ENCODE measurements at places on chromosomes 7 and 10.

DNA sequence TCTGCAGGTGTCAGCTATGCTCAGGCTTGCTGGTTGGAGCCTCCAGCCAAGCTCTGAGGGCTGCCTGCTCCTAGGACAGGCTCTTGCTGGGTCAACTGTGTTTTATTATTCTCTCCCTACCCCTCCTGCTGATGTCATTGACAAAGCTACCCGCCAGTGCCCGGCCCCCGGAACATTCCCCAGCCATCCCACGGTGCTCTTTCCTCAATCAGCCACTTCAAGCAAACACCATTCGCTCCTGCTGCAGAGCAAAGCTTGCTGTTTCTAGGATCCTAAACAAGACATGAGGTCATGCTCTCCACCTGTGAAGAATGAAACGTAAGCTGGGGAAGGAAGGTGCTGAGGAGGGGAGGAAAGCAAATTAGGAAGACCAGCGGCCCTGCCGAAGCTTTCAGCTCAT, 2.1 kb upstream of the C10orf71 start:
- DNase-seq, result no peak

GRCh38 chr10:66472156-66472555, 453.7 kb upstream of the LRRTM3 start:
- no peak for DNase-seq

DNA sequence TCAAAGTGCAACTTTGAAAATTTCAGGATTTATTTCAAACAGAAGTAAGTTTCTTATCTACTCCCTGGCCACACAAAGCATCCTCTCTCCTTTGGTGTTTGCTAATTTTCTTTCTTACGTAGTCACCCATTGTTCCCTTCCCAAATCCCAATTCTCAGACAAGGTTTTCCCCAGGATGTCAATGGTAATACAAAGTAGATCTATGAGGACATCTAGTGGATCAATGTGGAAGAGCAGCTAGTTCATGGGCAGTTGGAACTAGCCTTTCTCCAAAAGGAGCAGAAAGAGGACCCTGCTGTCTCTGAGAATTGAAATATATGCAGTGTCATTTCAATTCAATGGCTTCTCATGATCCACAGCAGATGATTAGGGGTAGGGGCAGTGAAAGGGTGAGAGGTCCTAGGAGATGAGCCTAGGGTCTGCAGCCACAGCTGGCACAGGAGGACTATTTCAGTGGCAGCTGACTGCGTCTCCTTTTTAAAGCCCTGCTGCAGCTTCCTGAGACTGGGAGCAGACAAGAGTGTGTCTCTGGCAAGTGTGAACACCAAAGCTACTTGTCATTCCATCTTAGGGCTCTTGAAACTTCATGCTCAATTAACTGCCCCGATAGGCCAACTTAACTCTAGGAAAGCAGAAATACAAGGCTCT, 632.6 kb downstream of the KCNMA1 start:
- peak; percentile 69 for DNase-seq

- no peak for DNase-seq
These were observed 39.1 kb downstream of the CPXM2 start for GRCh38 chr10:123852411-123852951.

GRCh38 chr10:75352650-75353049, 48.9 kb downstream of the ZNF503 start:
- no peak for DNase-seq

GRCh38 chr10:6561552-6561951, 18.5 kb downstream of the PRKCQ start:
- no peak for DNase-seq

DNA sequence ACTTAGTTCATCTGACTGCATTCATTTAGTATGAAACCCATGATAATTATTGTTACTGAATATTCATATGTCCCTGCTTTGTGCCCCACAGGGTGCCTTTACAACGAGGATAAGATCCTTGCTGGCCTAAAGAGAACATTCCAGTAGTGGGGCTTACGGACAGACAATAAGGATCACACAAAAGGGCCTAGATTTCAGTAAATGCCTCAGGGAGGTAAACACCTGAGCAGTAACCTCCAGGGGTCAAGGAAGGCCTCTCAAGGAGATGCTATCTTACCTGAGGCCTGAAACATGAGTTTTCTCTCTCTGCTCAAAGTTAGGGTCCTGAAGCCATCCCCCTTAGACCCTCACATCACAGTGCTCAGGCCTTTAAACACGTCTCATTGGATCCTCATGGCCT, 228.7 kb downstream of the TCF7L2 start:
- no peak for DNase-seq

DNA sequence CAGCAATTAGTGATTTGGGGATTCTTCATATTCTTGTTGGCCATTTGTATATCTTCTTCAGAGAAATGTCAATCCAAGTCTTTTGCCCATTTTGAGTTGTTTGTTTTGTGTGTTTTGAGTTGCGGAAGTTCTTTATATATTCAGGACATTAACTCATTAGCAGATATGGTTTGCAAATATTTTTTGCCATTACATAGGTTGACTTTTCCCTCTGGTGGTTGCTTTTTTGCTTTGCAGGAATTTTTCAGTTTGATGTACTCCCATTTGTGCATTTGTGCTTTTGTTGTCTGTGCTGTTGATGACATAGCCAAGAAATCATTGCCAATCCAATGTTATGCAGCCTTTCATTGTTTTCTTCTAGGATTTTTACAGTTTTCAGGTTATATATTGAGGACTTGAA, 63.6 kb upstream of the DNAJC1 start:
- DNase-seq, result peak; percentile 18

GRCh38 chr7:151663382-151664100, 143.8 kb upstream of the RHEB start:
- no peak for DNase-seq

- DNase-seq, result no peak
These were observed 179.7 kb downstream of the PTPN20 start for GRCh38 chr10:47090903-47091302.

DNA sequence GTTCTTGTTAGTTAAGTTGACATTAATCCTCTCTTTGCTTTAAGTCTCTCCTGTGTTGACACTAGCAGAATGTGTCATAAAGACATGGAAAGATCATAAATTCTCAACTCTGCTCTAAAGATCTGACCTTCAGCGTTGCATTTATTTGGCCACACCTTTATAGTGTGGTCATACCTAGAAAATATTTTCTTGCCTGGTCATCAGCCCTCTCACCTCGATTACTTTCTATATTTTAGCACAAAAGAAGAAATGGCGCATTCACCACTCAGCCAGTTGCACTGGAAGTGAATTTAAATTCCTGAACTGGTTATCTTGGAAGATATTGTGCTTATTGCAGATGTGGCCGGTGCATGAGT, 96.7 kb upstream of the PDCD4 start:
- no peak for DNase-seq

DNA sequence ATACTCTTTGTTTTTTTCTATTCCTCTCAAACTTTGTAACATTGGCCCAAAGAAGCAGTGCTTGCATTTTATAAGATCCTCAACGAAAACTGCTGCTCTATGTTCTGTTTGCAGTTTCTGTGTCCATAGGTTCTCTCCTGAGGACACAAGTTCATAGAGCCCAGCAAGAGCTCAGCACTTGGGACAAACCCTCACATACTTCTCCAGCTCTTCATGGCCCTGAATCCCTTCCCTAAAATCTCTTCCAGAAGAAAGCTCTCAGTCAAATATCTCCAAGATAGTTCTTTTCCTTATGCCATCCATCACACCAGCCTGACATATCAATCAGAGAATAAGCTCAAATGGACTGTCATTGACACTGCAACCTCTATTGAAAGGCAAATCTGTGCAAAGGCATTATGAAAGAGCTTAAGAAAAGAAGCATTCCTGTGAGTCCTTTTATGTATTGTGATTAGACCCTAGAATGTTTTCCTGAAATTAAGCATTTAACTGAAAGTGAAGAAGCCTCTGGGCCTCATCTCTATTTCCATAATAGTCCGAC, 405.5 kb downstream of the ANKRD7 start:
- DNase-seq, result no peak

DNA sequence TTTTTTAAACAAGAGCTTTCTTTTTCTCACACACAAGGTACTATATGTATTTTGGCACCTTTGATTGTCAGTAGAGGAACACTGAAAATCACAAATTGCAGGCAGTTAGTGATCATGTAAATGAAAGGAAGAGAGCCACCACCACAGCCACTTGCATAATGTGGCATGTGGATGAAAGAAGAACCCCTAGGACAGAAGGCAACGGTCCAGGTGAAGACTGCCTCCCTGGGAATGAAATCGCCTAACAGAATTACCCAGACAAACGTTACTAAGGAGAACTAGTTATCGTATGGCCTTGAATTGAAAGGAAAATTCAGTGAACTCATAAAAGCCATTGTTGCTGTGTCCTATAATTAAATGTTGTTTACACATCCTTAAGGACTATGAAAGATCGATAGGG, 41.2 kb upstream of the PTPRZ1 start:
- DNase-seq, result no peak

DNA sequence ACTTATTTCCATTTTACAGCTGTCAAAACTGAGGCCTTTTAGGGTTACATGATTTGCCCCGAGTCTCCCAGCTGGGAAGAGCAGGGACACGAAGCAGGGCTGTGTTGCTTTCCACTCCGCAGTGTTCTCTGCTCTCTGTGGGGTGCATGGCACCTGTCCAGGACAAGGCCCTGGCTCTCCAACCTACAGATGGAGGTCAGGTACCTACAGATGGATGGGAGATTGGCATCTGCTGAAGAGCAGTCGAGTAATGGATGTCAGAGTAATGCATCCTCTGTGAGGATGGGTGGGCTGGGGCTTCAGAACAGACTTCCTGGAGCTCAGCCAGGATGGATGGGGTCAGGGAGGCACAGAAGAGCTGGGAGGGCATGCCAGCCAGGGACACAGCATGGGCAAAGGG, 85.0 kb downstream of the EMX2 start:
- no peak for DNase-seq

DNA sequence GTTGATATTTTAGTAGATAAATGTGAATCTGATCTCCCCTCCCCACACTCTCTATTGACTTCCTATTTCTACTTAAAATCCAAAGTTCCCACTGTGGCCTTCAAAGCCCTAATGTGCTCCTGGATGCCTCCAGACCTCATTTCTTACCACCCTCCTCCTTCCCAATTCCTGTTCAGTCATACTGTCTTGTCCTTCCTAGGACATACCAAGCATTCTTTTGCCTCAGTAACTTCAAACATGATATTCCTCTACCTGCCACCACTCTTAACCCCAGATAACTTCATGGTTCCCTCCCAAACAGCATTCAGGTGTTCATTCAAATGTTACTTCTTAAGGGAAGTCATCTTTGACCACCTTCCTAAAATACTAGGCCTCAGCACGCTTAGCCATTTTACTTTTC, 34.2 kb upstream of the FAM221A start:
- no peak for DNase-seq

GRCh38 chr10:48365668-48366067, 59.2 kb downstream of the MAPK8 start:
- DNase-seq, result no peak

GRCh38 chr7:156920076-156920475, 27.1 kb upstream of the LMBR1 start:
- no peak for DNase-seq

DNA sequence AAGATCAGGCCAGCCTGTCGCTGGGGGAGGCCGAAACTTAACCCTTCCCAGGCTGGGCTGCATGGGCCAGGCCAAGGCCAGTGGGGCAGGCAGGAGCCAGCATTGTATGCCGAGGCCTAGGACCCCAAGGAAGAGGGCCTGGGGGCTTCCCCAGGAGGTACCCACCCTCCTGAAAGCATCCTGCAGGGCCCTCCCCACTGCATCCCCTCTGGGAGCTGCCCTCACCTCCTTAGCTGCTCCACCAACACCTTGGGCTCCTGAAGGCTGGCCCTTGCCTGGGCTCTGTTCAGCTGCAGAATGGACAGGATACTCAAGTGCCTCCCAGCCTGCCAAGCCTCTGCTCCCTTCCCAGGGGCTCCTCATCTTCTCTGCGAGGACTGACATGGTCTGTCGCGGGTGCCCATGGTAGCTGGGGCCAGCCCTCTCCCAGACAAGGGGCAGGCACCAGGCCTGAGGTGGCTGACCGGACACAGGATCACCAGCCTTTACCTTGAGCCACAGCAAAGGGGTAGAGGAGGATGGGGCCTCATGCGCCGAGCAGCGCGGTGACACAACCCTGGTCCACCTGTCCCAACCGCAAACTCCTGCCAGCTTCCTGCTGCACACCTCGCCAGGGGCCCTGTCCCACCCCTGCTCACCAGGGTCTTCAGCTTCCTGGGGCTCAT, 94.2 kb downstream of the MICALL2 start:
- no peak for DNase-seq

DNA sequence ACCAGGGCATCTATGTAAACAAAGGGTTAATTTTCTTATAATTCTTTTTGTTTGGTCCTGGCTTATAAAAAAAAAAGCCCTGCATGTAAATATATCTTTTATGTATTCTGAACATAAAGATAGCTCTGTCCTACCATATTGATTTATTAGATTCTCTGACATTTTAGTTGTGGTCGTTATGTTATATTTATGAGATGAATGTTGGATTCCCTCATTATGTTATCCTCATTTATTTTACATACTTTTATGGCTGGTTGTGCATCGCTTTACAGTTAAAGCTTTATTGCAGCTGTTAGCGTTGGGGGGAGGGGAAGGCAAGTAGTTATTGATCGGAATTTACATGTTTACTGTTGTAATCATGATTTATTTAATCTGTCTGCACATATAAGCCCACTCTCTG, 431.5 kb downstream of the LRMDA start:
- DNase-seq, result no peak

DNA sequence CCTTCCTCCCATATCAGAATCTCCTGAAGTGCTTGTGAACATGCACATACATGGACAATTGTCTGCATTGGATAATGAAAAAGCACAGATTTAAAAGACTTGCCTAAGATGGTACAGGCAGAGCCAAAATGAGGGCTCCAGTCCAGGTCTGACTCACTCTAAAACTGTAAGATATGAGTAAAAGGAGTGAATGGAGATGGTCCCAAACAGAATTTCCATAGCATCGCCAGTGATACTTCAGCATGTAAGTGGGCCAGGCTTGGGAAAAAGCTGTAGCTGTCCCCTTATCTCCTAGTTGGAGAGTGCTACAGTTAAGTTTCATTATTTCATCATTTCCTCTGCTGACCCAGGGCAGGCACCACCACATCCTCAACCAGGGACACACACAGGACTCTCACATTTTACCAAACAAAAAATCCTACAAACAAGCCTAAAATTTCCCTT, 26.4 kb upstream of the IL6 start:
- DNase-seq, result peak; percentile 33

DNA sequence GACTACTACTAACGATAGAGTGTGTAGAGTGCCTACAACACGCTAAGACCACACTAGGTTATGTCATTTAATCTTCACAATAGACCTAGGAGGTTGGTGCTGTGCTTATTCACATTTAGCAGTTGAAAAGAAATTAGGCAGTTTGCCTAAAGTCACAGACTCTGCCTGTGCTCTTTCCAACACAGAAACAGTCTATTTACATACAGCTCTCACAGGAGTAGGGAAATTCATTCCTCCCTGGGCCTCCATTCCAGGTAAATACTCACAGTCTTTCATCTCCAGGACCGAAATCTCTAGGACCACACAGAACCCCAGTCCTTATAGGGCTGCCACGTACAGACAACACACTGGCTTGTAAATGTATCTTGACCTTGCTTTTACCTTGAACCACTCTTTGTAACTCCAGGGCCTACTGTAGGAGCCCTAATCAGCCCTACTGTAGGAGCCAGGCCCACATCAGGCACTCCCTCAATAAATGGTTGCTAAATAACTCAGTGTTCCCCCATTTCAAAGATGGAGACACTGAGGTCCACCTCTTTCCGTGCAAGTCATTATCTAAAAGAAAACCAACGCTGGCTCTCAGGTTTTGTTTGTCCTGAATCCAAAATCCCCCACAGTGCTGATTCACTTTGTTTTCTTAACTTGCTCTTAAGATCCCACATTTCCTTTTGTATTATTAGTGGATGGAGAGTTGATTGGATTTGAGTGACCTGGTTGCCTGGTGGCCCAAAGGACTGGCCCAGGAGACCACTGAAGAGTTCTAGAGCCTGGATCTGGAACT, 146.9 kb downstream of the KCNMA1 start:
- DNase-seq, result no peak

Measured in hematopoietic multipotent progenitor cell treated with erythropoietin and hydrocortisone succinate and interleukin-3 and kit ligand, for 4 days (in vitro differentiated cells).